ENCODE measurements at places on chromosomes 3 and 15.

GRCh38 chr3:74630602-74631001 lies 16.1 kb upstream of the CNTN3 start:
- DNase-seq: no peak

DNA sequence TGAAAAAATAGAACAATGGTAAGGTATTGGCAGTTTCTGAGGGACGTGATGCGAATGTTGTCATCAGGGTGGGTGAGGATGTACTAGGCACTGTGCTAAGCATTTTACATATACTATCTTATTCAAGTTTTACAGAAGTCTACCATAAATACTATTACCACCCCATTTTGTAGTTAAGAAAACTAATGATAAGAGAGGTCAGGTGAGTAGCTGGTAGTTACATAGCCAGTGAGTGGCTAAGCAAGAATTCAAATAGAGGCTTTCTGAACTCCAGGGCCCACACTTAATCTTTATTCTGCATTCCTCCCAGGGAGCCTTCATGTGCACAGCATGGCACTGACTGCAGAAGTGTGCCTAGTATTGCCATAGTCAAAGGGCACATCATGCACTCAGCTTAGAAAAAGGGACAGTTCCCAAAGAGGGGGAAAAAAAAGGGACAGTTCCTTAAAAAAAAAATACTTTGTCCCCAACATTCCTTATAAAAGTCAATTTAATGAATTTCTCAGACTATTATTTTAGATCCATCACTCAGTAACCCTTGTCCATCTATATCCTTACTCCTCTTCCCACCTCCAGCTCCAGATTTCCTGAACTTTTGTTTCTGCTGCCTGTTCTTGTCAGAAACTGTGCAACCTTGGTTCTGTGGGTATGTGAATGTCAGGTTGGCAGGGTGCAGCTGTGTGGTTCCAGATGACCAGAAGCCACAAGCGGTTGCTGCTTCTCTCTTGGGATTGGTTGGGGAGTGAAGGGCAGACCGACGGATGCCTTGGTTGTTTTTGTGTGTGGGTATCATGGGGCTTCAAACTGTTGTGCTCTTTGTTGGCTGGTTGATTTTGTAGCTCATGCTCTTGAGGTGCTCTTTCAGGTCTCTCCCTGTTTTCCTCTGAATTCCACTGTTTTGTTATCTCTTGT lies 8.3 kb downstream of the MAPKBP1 start:
- no peak for DNase-seq

DNA sequence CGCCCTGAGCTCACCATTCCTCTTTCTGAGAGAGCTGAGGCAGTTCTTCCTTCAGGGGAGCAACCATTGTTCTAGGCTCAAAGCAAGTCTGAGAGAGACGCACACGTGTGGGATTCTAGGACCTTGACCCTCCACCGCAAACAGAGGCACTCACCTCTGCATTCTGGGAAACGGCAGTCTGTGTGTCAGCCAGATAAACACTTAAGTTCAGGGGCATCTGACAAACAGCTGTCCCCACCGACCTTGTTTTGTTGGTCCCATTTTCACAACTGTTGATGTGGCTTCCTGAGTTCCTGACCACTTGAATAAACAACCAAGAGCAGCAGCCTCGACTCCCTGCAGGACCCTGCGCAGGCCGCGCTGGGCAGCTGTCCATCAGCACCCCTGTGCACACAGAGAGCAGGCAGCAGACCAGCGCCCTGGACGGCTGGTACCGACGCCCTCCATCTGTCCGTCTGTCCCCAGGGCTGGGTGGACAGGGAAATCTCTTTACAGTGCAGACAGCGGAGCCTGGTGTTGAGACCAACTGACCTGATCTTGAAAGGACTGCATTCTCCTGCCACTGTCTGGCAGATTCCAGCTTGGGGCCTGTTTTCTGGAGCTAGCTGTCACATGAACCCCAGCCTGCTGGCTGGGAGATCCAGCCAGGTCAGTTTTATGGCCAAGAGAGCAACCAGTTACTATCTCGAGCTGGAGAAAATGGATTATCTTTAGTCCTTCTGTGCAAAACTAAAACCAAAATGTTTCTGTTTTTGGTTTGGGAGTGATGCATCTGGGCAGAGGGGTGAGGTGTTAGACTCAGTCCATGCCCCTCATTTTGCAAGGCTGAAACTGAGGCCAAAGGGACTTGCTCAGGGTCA lies 64.2 kb downstream of the FAM43A start:
- no peak for DNase-seq

GRCh38 chr15:92161039-92161670 lies 232.5 kb upstream of the ST8SIA2 start:
- no peak for DNase-seq

DNA sequence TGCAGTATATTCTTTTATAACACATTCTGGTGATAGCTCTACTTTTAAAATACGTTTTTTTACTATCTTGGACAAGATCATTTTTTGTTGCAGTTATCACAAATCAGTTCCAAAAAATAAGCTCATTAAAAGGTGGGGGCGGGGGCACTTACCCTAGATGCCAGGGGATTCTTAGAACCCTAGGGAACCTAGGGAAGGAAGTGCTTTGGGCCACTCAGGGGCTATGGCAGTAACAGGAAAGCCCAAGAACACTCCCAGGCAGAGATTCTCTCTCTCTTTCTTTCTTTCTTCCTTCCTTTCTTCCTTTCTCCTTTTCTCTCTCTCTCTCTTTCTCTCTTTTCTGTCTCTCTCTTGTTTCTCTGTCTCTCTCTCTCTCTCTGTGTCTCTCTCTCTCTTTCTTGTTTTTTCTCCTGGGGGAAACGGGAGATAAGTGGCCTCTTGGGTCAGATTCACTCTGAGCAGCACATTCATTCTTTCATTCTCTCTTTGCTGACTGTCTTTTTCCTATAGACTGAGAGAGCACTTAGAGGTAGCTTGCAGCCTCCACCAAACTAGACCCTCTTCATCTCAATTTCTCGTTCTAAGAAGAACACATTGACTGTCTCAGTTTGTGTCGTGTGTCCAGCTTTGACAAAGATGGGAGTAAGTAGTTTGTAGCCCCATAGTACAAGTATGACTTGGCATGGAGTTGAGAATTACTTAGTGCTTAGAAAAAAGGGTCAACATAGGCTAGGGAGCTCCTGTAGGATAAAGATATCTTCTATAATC lies 16.6 kb downstream of the SCAANT1 start:
- DNase-seq: no peak

GRCh38 chr3:37631686-37632085 lies 230.0 kb upstream of the CTDSPL start:
- no peak for DNase-seq

- no peak for DNase-seq
These were observed 2.4 kb upstream of the DCBLD2 start for GRCh38 chr3:98903705-98904481.

DNA sequence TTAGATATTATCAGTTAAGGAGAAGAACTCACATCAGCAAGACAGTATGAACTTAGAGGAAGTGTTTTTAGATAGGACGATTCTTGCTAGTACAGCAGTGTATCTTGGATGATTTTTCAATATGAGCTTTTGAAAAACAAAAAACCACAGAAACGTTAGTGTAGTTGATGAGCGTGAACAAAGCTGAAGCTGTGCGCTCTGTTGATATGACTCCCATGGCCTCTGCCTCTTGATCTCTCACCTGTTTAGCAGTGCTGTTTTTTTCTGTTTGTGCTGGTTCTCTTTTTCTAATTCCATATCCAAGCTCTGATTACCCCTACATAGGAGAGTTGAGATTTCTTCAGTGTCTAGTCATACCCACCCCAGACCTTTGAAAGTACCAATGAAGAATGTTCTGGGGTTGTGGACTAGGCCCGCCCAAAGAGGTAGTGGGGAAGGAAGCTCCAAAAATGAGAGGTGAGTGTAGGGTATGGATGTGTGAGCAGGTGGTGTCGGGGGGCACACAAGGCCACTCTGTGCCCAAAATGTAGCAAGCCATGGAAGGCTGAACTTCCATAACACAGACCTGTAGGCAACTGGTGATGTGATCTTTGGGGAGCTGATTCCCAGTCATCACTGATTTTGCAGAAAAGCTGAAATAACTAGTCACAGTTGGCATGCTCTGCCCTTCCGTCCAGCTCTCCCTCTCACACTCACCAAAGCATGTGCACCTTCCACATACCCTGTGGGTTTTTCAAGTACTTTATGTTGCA lies 20.0 kb upstream of the CMTM7 start:
- no peak for DNase-seq

- no peak for DNase-seq
These were observed 61.0 kb downstream of the LRRN1 start for GRCh38 chr3:3860235-3860634.

DNA sequence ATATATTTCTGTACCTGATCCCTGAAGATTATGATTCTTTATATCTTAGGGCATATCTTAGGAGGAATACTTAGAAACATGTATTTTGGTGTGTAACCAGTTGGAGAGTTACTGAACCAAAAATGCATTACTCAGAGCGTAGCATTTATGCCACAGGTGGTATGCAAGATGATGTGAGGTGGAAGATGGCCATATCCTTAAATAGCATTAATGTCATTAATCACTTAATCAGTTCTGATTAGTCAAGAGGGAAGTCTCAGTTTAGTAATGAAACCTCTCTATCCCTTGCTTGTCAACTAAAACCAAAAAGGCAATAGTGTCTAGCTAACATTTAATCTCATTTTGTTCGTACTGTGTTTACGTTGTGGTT lies 130.5 kb upstream of the PHLDB2 start:
- DNase-seq: no peak

DNA sequence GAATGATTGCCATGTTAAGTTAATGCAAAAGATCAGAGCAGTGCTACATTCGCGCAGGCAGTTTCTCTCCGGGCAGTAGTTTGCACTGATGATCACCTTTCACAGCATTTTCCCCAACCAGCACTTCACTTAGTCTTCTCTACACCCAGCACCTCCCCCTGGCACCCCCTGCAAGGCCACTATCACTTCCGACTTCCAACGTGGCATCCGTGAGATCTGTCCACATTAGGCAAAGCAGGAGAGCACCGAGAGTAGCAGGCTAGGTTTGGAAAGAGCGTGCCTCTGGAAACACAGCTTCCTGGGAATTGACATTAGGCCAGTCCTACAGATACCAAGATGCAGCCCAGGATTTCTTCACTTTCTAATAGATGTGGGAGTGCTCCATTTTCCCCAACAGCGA lies 180.2 kb upstream of the CDIN1 start:
- no peak for DNase-seq

DNA sequence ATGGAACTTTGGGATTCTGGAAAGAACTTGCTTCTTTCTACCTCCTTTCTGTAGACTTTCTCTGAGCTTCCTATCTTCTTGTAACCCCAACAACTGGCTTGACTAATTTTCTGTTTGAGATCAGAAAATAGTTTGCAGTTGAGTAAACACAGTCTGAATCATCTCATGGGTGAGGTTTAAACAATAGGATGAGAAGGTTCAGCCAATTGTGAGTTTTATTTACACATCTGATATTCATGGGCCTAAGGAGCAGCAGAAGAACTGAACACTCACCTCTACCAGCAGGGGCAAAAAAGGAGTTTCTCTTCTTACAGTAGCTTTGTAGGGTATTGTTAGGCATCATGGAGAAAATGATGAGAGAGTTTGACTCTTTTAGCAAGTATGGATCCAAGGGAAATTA lies 54.2 kb downstream of the DTWD1 start:
- DNase-seq: no peak

DNA sequence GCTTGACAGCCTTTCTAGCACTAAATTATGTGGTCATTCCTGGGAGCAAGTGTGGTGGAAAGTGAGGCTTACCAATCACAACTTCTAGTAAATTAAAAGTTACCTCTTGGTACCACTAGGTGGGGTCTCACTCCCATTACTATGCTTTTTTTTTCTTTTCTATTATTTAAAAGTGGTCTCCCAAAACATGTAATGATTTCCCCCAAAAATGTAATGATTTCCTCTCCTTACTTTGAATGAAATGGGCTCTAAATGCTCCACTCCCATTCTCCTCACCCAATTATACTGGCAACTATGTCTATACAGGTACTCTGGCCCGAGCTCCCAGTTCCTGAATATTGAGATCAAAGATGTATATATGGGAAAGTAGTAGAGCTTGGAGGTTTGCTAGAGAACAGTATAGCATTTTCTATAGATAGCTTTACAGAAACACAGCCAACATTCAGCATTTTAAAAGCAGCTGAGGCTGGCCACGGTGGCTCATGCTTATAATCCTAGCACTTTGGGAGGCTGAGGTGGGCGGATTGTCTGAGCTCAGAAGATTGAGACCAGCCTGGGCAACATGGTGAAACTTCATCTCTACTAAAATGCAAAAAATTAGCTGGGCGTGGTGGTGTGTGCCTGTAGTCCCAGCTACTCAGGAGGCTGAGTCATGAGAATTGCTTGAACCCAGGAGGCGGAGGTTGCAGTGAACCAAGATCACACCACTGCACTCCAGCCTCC lies 70.9 kb downstream of the DCUN1D1 start:
- no peak for DNase-seq

GRCh38 chr15:60760646-60761504 lies 281.9 kb upstream of the ICE2 start:
- DNase-seq: peak; percentile 3

DNA sequence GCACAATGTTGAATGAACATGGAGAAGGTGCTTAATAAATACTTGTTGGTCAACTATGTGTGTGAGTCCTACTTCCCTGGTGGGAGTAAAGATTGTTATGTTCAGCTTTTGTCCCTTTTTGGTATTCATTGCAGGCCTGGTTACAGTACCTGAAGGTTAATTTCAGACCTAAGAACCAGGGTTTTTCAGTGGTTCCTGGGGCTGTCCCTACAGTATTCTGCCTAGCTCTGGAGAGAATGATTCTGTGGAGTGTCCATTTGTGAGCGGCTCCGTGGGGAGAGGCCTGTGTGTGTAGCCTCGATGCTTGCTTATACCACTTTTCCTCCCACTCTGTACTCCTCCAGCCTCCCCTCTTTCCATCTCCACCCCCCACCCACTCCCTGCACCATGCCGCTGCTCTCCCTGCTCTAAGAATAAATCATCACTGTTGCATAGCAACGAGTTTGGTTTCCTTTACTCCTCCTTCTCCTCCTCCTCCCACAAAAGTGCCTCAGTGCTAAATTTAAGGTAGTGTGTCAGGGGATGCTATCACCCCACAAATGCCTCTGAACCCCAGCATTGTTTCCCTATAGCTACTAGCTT lies 150.6 kb upstream of the ROPN1 start:
- DNase-seq: no peak

DNA sequence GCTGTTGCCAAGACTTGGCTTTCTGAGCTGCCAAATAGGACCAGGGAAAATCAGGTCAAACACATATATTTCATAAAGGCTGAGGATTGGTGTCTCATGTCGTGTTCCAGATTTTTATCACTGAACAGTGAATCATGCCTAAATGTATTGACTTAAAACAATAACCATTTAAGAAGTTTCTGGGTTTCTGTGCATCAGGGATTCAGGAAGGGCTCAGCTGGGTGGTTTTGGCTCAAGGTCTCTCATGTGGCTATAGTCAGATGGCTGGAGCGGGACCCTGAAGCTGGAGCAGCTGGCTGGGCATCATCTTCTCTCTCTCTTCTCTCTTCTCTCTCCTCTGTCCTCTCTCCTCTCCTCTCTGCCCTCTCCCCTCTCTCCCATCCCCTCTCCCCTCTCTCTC lies 10.7 kb upstream of the RFTN1 start:
- DNase-seq: no peak

GRCh38 chr3:183317886-183318865 lies 65.1 kb downstream of the B3GNT5 start:
- DNase-seq: no peak

GRCh38 chr15:33086500-33087121 lies 107.9 kb downstream of the FMN1 start:
- DNase-seq: no peak

GRCh38 chr3:141250342-141250741 lies 18.7 kb downstream of the PXYLP1 start:
- DNase-seq: no peak

- no peak for DNase-seq
These were observed 28.9 kb downstream of the FBXW12 start for GRCh38 chr3:48400824-48401433.
